Stimulated activated CD4-positive, alpha-beta T cell treated with anti-CD3 and anti-CD28 coated beads, Interleukin-12 subunit alpha, Interleukin-12 subunit beta, amount 100 ng/mL, for 24 hours (primary cell): ENCODE measurements at places on chromosomes 13 and 19.
A peak's percentile ranks its signal among the peaks of the same experiment; 100 is the strongest.

- peak; percentile 23 for DNase-seq
Measured at GRCh38 chr19:28466107-28467045, 746.6 kb downstream of the UQCRFS1 start.

GRCh38 chr13:113052206-113052605 is 53.4 kb upstream of the F7 start:
- no peak for DNase-seq

DNA sequence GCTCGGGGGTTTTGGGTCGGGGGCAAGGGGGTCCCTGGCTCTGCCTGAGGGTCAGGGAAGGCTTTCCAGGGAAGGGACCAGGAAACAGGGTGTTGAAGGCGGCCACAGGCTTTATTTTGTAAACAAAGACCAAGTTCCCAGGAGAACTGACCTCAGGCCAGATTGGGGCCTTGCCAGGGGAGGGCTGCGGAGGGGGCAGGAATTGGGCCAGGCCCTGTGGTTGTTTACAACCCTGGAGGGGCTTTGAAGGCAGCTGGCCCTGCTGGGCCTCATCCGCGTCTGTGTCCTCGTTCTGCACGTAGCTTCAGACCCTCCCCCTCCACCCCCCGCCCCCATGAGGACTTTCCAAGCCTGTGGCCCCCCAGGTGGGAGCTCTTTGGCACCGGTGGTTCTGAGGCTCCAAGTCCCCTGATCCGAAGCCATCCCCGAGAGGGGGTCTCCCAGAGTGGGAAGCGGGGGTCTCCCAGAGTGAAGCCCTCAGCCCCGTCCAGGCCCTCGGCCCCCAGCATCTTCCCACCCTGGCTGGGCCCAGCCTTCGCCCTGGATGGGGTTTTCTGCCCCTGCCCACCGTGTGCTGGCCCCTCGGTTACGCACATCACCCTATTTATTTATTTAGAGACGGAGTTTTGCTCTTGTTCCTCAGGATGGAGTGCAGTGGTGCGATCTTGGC is 13.5 kb upstream of the BSG start:
- no peak for DNase-seq

DNA sequence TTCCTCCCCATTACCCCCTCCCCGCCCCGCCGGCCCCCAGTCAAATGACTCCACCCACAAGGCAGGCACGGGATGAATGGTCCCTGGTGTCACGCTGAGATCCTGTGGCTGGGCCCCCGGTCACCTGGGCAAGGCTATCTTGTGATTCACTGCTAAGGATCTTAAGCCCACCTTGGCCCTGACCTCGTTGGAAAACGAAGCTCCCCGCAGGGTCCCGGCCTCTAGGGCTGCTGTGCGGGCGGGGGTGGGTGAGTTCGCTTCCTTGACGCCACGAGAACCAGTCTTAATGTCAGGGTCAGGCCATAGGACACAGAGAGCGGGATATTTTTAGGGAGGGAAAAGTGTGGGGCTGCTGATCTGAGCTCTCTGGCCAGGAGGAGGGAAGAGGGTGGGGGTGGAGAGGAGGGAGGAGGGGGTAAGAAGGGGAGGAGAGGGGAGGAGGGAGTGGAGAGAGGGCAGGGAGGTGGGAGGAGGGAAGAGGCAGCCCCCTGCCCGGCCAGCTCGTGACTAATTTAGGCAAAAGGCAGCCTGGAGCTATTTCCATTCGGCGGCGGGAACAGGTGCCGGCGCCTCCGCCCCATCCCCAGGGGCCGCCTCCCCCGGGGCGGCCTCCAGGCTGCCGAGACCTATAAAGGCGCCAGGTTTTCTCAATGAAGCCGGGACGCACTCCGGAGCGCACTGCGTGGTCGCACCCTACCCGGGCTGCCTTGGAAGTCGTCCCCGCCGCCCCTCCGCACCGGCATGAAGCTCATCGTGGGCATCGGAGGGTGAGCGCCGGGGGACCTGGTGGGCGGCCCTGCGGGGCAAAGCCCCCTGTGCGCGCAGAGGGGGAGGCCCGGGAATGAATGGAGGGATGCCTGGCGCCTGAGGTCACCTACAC is at the start of gene NMRK2:
NMRK2 (plus strand) TSS at position 139 of the 880 bp plus-strand sequence; CDS start at position 742, 603 bp downstream.
- DNase-seq = no peak

GRCh38 chr19:8158411-8159074 is 9.2 kb upstream of the FBN3 start:
- no peak for DNase-seq

DNA sequence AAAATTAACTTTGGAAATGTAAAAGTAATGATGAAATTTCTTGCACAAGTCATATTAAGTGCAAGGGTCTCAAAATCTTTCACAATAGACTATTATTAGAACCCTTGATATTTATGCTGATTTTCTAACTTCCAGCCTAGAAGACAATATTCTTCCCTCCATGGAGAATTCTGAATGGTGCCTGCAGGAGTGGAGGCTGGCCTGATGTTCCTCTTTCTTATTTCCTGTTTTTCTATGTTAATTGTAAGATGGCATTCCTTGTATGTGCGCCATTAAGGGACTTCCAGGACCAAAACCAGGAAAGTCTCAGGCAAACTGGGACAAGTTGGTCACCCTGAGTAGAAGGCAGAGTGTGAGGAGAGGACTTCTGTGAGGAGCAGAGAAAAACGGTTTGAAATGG is 294.9 kb downstream of the DLEU7 start:
- no peak for DNase-seq

DNA sequence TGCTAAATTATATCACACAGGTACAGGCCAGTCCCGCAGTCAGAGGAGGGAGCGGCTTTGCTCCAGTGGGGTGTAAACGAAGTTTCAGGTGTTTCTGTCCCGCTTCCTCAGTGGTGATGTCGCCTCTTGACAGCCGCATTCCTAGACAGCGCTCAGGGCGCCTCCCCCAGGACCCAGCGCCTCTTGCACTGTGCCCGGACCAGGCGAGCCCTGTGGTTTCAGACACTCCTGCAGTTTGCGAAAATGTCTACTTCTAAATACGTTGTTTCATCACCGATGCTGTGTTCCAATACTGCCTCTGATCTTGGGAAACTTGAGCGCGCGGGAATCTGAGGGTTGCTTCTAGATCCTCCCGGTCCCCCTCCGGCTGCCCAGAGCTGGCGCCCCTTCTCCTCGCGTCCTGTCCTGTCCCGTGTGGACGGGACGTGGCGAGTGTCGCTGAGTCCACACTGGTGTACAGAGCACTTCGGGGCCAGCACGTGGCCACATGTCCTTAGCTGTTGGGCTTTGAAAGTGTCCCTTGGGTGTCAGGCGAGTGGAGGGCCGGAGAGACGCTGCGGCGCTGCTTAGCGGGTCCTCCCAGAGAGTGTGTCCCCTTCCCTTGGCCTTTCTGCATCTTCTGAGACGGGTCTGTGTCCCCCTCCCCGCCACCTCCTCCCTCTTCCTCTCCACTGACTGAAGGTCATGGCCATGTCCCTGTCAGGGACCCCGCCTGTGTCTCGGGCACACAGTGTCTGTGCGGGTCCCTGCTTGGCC is 14.6 kb upstream of the RPS15 start:
- DNase-seq = no peak

GRCh38 chr19:5803441-5803751 is 1.5 kb upstream of the NRTN start:
- DNase-seq = no peak

- DNase-seq = no peak
Measured at GRCh38 chr13:76148374-76148773, 512.2 kb downstream of the LMO7 start.

- DNase-seq = no peak
Measured at GRCh38 chr19:2492870-2493269, 16.9 kb downstream of the GADD45B start.

DNA sequence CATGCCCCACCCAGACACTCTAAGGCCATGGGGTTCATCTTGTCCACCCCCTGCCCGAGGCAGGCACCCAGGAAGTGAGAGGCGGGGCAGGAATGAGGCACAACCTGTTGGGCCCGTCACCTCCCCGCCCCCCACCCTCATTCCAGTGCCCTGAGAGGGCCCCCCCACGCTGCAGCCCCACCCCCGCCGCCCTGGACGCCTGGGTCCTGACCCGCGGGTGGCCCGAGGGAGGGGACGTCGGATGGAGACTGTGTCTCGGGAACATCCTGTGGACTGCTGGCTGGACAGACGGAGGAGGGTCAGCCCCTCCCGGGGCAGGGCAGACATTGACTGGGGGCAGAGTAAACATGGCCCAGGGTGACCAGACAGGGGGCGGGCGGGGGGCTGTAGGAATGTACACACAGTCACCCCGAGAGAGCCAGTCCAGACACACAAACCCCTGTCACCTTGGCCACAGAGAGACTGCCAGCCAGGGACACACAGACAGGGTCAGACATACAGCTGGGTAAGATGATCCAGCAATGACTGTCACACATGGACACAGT is 7.4 kb upstream of the JUNB start:
- DNase-seq = no peak

DNA sequence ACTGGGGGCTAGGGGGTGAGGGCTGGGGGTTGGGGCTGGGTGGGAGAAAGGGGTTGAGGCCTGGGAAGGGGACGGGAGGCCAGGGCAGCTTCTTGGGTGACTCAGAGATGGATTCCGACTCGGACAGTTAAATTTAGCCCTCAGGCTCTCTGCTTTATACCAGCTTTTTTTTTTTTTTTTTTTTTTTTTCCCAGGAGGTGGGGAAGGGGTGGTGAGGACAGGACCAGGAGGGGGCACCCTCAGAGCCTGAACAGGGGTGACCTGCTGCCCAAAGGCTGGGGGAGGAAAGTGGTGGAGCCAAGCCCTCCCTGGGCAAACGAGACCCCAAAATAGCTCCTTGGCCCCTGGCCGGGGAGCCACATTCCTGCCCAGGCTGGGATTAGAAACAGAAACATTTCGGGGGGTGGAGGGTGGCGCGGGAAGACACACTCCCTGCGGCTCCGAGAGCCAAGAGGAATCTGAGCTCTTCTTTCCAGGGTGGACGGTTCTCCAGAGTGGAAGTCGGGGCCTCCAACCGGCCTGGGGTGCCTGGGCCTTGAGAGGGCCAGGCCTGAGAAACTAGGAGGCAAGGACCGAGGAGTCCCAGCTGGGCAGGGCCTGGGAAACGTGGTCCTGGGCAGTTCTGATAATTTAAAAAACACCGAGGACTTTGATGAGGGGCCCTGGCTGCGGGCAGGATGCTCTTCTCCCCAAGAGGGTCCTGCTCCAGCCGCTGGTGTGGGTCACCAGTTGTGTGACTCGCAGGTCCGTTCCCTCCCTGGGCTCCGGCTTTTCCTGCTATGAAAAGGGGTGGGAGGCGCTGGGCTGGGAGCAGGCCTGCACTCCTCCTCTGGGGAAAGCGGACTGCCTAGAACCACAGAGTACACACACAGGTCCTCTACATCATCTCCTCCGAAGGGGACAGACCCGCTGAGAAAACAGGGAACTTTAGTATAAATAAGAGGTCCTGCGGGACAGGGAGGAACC is 813 bp upstream of the DMPK start:
- DNase-seq = no peak

GRCh38 chr13:65913173-65913572 is 1317.0 kb downstream of the PCDH9 start:
- DNase-seq = no peak

GRCh38 chr13:39483326-39483725 is 119.7 kb downstream of the LHFPL6 start:
- no peak for DNase-seq

DNA sequence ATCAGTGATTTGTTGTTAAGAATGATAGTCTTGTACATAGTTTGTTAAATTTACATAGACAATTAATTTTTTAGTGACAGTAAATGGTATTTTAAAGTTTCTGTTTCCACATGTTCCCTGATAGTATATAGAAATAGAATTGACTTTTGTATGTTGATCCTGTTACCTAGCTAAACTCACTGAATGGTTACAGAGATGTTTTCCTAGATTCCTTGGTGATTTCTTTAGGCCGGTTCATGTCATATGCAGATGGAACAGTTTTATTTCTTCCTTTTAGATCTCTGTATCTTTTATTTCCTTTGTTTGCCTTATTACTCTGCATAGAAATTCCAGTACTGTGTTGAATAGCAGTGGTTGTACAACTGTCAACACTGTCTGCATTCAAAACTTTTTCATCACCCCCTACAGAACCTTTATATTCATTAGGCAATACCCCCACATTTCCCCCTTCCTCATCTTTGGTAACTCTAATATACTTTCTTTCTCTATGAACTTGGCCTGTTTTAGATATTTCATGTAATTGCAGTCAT is 86.3 kb downstream of the NBEA start:
- no peak for DNase-seq

- no peak for DNase-seq
Measured at GRCh38 chr13:29999492-30000369, 149.3 kb upstream of the UBL3 start.

GRCh38 chr19:39237200-39238184 is 7.3 kb downstream of the IFNL3 start:
- DNase-seq = peak; percentile 46

- DNase-seq = no peak
Measured at GRCh38 chr13:61728471-61728870, 312.8 kb upstream of the PCDH20 start.
